Breast epithelium (tissue), 4 donors: ENCODE measurements at places on chromosomes 1 and 21. TPM values are rescaled to one million over a fixed set of nuclear protein-coding genes. Genes with fewer than 3 reads are reported as not detected.

DNA sequence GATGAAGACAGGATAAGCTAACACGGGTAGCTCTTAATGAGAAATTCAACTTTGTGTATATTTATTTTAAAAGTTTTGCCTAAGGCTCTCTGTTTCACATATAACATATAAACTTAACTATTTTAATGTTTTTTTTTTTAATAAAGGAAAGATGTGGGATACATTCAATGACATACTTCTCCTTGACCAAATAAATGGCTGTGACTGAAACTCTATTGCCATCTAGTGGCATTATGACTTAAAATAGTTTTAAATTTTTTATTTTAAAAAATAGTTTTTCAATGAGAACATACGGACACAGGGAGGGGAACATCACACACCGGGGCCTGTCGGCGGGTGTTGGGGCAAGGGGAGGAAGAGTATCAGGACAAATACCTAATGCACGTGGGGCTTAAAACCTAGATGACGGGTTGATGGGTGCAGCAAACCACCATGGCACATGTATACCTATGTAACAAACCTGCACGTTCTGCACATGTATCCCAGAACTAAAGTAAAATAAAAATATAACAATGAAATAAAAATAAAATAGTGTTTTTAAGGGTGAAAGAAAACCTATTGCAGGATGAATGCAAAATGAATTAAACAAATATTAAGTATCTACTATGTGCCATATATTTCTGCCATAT, 83.4 kb downstream of the LYST start:
- H3K4me1 ChIP-seq, result no peaks in the 10 kb centered on the region
- DNase-seq, result no peak
- H3K27ac ChIP-seq, result no peak overlapping the region
- no peaks in the 10 kb centered on the region for H3K36me3 ChIP-seq
- H3K27me3 ChIP-seq, result no peaks in the 10 kb centered on the region

- no peak overlapping the region for H3K4me3 ChIP-seq
- peak overlapping the region; percentile 96 for H3K27ac ChIP-seq
- H3K4me1 ChIP-seq, result peaks cover 24% of the 10 kb centered on the region
- H3K27me3 ChIP-seq, result no peaks in the 10 kb centered on the region
Observed at GRCh38 chr1:27097484-27097917, 57.4 kb downstream of the SLC9A1 start.

Gene TMEM52
- not detected for total RNA-seq

Gene RGS13
- total RNA-seq, result 0.29 TPM

- H3K27ac ChIP-seq, result peak overlapping the region; percentile 27
- no peaks in the 10 kb centered on the region for H3K27me3 ChIP-seq
- no peak overlapping the region for H3K4me3 ChIP-seq
- no peaks in the 10 kb centered on the region for H3K36me3 ChIP-seq
Observed at GRCh38 chr1:228778026-228778425, 42.7 kb downstream of the RHOU start.

GRCh38 chr1:153212201-153212600, 5.2 kb upstream of the PRR9 start:
- H3K4me3 ChIP-seq, result no peak overlapping the region
- H3K36me3 ChIP-seq, result no peaks in the 10 kb centered on the region
- peaks cover 6% of the 10 kb centered on the region for H3K27me3 ChIP-seq
- no peak for DNase-seq

- H3K4me1 ChIP-seq, result no peaks in the 10 kb centered on the region
- no peak overlapping the region for H3K4me3 ChIP-seq
- H3K27me3 ChIP-seq, result no peaks in the 10 kb centered on the region
- H3K27ac ChIP-seq, result peak overlapping the region; percentile 20
Observed at GRCh38 chr1:68322837-68323687, 90.7 kb upstream of the WLS start.

GRCh38 chr1:11893907-11894251, 32.3 kb downstream of the KIAA2013 start:
- no peaks in the 10 kb centered on the region for H3K36me3 ChIP-seq
- H3K4me1 ChIP-seq, result no peaks in the 10 kb centered on the region
- no peaks in the 10 kb centered on the region for H3K27me3 ChIP-seq

- DNase-seq, result peak; percentile 84
- no peaks in the 10 kb centered on the region for H3K36me3 ChIP-seq
- no peak within 1 kb of the TSS for H3K27ac ChIP-seq
- no peaks in the 10 kb centered on the region for H3K4me1 ChIP-seq
- H3K4me3 ChIP-seq, result peak within 1 kb of the TSS; percentile 34
Observed at GRCh38 chr1:156571919-156572662, at the start of gene IQGAP3. Gene IQGAP3 (minus strand): TSS chr1:156572565. CDS start chr1:156572529, 36 bp downstream.

Gene FCER1G
- 70.1 TPM for total RNA-seq

- H3K4me1 ChIP-seq, result no peaks in the 10 kb centered on the region
- no peaks in the 10 kb centered on the region for H3K27me3 ChIP-seq
- H3K36me3 ChIP-seq, result peaks cover 4% of the 10 kb centered on the region
Observed at GRCh38 chr1:11207898-11208611, 18.9 kb downstream of the ANGPTL7 start.

DNA sequence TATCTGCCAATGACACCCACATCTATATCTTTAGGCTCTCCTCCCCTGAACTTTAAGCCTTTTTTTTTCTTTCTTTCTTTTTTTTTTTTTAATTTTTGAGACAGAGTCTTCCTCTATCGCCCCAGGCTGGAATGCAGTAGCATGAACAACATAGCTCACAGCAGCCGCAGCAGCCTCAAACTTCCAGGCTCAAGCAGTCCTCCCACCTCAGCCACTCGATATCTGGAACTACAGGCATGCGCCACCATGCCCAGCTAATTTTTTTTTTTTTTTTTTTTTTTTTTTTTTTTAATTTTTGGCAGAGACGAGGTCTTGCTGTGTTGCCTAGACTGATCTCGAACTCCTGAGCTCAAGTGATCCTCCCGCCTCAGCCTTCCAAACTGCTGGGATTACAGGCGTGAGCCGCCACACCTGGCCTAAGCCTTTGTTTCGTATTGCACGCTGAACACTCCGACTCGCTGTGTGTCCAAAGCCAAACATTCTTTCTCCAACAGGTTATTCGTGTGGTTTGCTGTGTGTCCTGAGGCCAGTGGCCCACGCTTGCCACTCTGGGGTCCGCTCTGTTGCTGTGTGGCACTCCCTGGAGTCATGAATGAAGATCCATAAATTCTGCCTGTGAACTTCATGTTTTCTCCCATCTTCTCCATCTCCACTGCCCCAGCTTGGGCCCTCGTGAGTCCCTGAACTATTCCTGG, 119.4 kb downstream of the CAMTA1 start:
- no peak overlapping the region for H3K4me3 ChIP-seq
- no peaks in the 10 kb centered on the region for H3K36me3 ChIP-seq
- H3K27me3 ChIP-seq, result no peaks in the 10 kb centered on the region
